Activated CD8-positive, alpha-beta memory T cell treated with anti-CD3 and anti-CD28 coated beads for 48 hours (primary cell): ENCODE measurements at places on chromosomes 1 and 21.
A peak's percentile ranks its signal among the peaks of the same experiment; 100 is the strongest.

DNA sequence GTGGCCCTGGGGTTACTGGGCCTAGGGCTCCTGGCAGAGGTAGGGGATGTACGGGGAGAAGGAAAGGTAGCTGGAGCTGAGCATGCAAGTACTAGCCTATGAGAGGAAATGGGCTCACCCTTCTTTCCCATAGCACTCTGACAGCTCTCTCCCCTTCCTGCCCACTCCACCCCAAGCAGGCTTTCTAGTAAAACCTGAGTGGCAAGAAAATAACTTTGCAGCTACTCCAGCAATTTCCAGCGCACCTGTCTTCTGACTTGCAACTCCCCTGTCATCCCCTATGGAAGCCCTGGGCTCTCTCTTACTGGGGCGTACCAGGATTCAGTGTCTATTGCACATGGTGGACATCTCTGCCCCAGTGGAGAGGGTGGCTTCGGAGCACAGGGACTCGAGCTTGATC is 6.7 kb upstream of the IVL start:
- DNase-seq: no peak

GRCh38 chr1:236457775-236458174 is 63.7 kb downstream of the EDARADD start:
- DNase-seq: no peak

- DNase-seq: no peak
Measured at GRCh38 chr1:54370287-54370989, 35.8 kb downstream of the SSBP3 start.

DNA sequence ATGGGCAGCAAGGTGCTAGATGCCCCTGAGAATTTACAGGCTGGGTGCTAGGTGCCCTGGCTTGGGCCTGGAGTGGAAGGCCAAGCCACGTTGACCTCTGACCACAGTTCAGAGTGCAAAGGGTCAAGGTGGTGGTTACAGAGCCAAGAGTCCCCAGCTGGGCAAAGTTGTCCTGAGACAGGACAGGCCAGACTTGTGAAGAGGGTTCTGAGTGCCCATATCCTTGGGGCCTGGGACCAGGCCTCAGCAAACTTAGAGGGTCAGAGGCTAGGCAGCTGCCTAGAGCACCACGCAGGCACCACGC is 18.9 kb upstream of the SELENON start:
- no peak for DNase-seq

- no peak for DNase-seq
Measured at GRCh38 chr1:229440851-229441537, 7.1 kb upstream of the ACTA1 start.

DNA sequence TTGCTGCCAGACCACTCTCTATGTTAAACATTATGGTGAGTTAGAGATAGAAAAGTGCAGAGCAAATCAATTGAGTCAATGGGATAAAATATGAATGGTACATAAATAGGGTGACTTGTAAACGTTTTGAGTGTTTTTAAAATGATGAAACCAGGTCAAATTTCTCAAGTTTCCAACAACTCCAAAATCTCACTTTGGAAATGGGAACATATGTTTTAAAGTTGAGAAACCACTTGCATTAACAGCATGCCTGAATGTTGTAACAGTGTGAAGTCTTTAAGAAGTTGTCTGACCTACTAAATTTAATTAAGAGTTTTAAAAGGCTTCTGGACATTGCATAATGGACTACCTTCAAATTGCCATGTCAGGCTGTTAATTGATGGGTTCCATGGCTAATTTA is 33.6 kb upstream of the RAVER2 start:
- DNase-seq: no peak

DNA sequence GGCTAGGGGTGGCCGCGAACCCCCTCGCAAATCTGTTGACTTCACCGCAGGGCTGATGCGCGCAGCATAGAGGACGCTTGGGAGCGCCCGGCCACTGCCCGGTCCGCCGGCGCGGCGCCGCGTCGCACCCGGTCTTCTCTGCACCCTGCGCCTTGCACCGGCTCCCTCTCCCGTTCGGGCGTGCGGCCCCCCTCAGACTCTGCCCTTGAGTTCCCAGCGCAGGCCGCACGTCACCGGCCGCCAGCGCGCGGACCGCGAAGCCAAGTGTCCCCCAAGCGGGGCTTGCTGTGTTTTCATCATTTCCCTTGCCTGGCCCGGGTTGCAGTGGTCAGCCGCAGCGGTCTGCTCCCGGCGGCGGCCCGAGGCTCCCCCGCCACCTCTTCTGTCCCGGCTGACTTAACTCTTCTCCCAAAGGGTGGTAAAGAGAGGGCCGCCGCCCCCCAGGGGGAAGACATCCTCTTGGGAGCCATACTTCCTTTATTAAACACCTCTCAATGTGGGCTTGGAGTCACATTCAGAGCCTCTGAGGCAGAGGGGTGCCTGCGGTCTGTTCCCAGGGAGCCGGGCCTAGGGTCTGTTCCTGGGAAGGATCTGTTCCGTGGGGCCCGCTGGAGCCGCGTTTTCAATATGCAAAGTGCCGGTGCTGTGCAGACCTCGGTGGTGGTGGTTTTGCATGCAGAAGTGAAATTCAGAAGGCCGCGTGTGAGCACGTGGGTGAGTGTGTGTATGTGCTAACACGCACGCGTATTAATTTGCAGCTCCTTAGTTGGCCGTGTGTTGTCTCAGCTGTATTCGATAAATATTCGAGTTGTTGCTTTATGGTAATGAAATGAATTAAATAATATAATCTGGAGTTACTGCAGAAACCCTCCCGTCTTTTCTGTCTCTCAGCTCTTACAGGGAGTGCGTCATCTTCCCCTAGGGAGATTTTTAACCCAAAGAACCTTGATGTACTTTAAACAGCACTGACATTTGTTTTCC is 17.6 kb downstream of the PBX1 start:
- DNase-seq: no peak

DNA sequence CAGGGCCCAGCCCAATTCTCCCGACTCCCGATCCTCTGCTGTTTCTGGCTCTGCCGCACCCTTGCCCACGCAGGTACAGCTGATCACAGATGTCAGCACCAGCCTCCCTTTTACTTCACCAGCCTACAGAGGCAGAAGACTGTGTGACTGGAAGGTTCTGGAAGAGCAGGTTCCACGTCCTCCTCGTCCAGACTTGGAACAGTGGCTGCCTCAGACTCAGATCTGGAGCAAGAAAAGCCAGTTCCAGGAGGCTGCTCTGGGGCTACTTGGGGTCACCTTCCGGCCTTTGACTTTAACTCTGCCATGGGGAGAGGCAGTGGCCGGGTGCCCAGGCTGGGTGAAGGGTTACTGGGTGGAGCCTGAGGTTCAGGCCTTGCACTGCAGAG is 16.1 kb upstream of the KLHDC7A start:
- no peak for DNase-seq

- no peak for DNase-seq
Measured at GRCh38 chr1:153833171-153833570, 58.0 kb downstream of the SLC27A3 start.

- no peak for DNase-seq
Measured at GRCh38 chr21:34771512-34772028, 102.8 kb downstream of the CLIC6 start.

DNA sequence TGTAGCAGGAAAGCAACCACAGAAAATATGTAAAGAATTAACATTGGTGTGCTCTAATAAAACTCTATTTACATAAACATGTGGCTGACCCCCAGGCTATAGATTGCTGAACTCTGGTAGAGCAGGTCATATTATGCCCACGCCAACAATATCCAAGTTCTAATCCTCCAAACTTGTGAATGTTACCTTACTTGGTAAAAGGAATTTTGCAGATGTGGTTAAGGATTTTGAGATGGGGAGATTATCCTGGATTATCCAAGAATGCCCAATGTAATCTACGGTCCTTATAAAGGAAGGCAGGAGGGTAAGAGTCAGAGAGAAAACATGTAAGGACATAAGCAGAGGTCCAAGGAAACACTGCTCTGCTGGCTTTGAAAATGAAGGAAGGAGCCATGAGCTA is 201.0 kb downstream of the USH2A start:
- DNase-seq: no peak

DNA sequence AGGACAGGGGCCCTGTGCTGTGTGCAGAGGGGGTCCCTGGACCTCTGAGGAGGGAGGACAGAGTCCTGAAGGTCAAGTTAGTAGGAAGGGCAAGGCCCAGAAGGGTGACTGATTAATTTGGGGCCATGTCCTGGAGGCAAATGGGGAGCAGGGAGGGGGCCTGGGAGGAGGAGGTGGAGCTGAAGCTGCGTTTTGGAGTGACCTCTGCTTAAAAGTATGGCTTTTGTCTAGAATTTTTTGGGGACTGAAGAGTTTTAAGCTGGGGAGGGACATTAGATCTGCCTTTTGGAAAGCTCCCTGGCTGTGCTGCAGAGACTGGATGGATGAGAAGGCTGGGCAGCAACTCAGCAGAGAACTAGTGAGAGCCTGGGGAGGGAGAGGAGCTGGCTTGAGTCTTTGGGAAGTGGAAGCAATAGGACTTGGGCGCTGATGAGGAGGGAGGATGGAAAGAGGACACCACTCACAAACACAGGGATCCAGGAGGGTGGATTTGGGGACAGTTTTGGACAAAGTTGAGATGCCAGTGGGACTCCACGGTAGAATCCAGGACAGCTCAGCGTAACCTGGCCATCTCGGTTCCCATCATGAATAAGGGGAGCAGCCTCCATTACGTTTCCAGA is 52.9 kb downstream of the ACBD3 start:
- DNase-seq: no peak

DNA sequence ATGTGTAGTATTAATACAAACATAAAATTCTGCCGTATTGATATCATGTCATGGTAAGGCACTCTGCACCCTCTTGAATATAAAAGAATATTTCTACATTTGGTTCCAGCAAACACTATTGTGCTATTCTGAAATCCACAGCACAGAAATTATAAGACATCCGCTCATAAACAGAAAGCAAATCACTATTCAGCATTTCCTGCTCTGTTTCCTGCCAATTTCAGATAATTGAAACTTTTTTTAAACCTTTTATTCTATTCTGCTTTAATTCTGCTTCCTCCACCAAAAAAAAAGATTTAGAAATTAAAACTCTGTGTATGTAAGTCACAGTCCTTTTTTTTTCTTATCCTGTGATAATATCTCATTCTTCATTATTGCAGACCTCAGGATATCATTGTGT is 39.6 kb upstream of the PLEKHO1 start:
- no peak for DNase-seq

DNA sequence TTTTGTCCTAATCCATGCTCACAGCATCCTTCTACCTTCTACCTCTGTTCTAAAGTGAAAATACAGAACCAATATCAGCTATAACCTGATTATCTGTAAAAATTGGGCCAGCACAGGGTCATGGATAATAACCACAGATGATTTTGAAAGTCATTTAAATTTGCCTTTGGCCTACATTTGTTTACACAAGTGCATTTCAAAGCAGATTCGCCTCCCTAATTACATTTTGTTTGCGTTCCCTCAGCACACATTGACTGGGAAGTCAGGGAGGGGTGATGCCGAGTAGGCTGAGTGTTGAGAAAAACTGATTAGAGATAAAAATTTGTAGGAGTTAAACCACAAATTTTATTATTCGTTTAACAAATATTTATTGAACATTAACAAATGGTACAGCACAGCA is 19.2 kb upstream of the RGS8 start:
- no peak for DNase-seq

DNA sequence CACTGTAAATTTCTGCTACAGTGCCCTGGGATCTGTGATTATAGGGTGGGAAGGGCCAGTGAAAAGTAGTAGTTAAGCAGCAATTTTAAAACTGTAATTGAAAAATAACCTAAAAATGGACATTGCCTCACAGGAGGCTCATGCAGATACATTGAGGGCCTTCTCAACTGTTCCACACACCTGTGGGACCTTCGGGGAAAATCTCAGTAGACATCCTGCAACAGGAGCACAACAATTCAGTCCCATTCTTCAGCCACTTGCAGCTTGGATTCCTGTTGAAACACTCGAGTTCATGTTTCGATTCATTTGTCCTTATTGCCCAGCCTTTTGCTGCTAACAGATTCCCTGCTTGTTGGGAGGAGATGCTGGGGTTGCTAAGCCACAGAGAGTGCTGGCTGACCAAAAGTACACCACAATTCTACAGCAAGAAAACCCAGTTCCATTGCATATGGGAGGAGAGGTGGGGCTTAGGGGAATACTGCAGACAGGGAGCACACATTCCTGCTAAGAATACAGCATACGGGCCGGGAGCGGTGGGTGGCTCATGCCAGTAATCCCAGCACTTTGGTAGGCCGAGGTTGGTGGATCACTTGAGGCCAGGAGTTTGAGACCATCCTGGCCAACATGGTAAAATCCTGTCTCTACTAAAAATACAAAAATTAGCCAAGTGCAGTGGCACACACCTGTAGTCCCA is 4.5 kb downstream of the TMCC2 start:
- no peak for DNase-seq

DNA sequence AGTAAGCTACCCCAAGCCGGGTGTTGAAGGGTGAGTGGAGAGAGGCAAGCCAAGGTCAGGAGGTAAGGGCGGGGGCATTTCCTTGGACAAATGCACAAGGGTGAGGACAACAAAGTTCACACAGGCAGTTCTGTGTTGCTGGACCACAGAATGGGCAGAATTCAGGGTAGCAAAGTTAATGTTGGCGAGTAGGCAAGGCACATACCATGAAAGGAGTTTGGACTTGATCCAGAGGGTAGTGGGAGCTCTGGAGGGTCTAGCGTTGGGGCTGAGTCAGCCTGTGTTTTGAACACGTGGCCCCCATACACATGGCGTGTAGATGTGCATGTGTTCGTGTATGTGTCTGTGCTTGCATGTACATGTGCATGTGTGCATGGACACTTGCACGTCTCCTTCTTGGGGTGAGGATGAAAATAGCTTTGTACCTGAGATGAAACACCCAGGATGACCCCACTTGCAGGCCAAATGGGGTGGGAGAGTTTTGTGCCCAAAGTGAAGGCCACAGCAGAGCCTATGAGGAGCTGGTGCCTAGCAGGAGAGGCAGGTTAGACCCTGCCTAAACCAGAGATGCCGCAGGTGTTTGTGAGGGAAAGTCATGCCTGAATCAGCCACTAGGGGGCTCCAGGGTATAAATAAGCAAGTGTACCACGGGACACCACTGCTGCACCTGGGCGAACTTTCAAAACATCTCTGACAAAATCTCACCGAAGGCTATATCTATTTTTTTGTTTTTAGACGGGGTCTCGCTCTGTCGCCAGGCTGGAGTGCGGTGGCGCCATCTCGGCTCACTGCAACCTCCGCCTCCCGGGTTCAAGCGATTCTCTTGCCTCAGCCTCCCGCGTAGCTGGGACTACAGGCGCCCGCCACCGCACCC is 21.8 kb downstream of the SLC27A3 start:
- DNase-seq: peak; percentile 79

DNA sequence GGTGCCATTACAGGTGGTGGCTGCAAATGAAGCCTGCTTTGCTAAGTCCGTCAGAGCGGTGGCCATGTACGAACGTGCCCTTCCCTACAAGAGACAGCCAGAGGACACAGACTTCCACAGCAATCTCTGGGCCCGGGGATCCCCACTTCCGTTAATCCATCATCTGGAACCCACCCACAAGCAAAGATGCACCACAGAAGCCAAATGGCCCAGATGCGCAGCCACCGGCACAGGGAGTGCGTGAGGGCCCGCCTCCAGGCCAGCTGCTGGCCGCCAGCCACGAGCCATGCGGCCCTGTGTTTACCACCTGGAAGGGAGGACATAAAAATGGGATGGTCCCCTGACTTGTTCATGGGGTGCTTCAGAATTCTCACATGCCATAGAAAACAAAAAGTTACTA is 22.1 kb downstream of the MRAP start:
- DNase-seq: no peak

GRCh38 chr1:86695400-86695799 is 9.0 kb upstream of the SH3GLB1 start:
- no peak for DNase-seq
